Stimulated activated CD8-positive, alpha-beta memory T cell treated with anti-CD3 and anti-CD28 coated beads, Interleukin-15, amount 100 ng/mL, for 48 hours (primary cell): ENCODE measurements at places on chromosomes 11 and 22.
A peak's percentile ranks its signal among the peaks of the same experiment; 100 is the strongest.

DNA sequence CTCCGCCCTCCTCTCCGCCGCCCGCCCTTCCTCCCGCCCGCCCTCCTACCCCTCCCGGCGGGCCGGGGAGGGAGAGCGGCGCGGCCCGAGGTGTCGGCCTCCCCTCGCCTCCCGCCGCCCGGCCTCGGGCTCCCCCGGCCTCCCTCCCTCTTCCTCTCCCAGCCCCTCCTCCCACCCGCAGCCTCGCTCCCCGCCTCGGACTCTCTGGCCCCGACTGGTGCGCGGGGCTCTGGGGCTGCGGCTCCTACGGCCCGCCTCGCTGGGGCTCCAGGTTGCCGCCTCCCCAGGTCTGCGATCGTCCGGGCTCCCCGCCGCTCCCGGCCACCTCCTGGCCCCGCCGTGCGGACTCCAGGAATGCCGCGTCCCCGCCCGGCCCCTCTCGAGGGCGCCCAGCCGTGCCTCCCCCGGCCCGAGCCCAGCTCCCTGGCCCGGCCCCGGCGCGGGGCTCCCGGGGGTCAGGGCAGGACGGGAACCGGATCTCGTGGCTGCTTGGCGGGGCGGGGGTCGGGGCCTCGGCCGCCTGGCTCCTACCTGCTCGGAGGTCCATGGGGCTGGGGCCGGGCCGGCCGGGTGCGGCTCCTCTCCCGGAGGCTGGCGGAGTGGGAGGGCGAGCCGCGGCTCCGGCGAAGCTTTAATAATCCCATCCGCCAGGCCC, at the start of gene CLCF1:
Gene CLCF1, minus strand, starts transcription at position 606 of the 655 bp plus-strand sequence. Its CDS starts 59 bp downstream, at position 547.
- DNase-seq = no peak

- DNase-seq = no peak
Observed at GRCh38 chr11:66752148-66752547, 23.1 kb upstream of the SPTBN2 start.

DNA sequence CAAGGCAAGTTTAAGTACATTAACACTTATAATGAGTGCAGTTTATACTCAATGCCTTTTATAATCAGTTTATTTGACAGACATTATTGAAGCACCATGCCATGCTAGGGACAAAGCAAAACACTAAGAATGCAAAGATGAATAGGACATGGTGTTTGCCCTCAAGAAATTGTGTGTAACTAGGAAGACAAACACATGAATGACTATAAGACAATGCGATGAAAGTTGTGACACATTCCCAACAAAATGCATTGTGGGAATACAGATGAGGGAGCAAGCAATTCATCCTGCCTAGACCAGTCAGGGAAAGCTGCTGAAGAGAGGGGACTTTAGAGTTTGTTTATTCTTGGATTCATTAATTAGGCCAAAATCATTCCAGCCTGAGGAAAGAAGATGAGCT, 133.8 kb upstream of the TRPC6 start:
- no peak for DNase-seq

DNA sequence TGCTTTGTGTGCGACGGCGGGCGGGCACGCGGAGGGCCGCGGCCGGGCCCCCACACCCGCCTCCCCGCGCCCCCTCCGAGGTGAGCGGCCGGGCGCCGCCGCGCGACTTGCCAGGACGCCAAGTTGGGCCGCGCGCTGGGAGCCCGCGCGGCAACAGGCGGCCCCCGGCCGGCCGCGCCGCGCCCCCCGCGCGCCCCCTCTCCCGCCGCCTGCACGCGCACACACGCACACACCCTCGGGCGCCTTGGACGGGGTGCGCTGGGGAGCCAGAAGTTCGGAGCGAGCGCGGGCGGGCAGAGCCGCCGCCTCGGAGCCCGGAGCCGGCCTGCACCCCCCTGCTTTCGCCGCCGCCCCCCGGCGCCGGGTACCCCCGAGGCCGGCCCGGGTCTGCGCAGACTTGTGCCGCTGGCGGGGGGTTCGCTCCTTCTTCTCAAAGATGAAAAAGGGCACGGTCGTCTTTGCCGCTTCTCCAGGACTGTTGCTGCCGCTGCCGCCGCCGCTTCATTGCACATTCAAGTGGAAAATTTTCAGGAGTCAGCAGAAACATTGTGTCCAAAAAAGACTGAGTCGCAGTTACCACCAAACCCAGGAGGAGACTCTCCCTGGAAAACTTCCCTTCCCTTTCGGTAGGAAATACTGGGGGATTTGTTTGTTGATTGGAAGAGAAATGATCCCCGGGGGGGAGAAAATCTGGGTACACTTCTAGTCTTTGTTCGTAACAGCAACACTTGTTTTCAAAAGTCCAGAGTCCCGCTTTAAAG, 895 bp downstream of the TEAD1 start:
- no peak for DNase-seq

GRCh38 chr11:66874232-66874631, 17.4 kb downstream of the LRFN4 start:
- no peak for DNase-seq

DNA sequence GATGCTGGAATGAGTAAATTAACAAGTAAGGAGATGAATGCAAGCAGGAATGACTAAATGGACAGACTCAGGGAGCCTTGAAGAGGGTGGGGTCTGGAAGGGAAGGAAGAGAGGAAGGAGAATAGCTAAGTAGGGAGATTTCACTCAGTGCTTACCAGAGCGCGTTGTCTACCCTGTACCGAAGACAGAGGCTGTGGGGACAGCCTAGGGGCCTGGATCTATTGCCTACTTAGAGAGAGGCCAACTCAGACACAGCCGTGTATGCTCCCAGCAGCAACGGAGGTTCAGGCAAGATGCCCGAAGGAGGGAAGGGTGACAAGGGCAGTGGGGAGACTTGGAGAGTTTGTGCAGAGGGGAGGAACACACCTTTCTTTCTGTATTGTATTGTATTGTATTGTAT, at the start of gene FOLR2:
Gene FOLR2, plus strand, starts transcription at position 157 of the 400 bp plus-strand sequence. CDS start 1,791 bp downstream, outside the sequence.
- no peak for DNase-seq

GRCh38 chr22:40533712-40534378, 102.7 kb downstream of the MRTFA start:
- peak; percentile 45 for DNase-seq

DNA sequence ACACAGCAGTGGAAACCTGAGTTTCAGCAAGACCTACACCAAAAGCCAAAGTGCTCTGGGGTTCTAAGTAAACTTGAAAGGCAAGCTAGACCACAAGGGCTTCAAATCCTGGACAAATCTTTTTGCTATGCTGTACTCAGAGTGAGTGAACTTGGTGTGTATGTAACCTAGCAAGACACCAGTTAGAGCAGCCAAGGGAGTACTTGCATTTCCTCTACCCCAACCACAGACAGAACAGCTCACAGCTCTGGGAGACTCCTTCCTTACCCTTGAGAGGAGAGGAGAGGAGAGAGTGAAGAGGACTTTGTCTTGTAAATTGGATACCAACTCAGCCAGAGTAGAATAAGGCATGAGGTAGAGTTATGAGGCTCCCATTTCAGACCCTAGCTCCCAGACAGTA, 71.4 kb downstream of the CTSC start:
- no peak for DNase-seq

GRCh38 chr11:74493791-74494630, 487 bp upstream of the LIPT2 start:
- DNase-seq = no peak

GRCh38 chr22:41699264-41700107, at the start of gene MEI1:
Gene MEI1, plus strand, starts transcription at chr22:41699503. Its CDS starts 36 bp downstream, at chr22:41699539.
- DNase-seq = peak; percentile 85

GRCh38 chr11:34866375-34866774, 49.8 kb downstream of the APIP start:
- DNase-seq = no peak

GRCh38 chr11:29452146-29452545, 564.7 kb downstream of the KCNA4 start:
- no peak for DNase-seq

DNA sequence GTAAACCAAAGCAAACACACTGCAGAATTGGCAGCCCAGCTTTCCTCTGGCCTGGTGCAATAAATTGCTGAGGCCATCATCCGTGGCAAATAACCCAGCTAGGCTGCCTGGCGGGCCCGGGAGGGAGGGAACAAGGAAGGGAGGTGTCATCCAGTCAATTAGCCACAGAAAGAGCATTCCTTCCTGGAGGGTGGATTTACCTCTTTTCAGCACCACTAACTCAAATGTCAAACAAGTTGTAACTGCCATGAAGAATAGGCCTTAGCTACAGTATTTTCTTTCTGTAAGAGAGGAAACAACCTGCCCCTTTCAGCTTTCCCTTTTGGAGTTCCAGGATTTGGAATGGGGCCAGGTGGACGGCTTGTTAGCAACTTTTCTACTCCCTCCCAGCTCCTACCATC, 163.8 kb upstream of the BDNF start:
- DNase-seq = no peak

GRCh38 chr11:128524172-128524571, 63.2 kb downstream of the ETS1 start:
- no peak for DNase-seq

DNA sequence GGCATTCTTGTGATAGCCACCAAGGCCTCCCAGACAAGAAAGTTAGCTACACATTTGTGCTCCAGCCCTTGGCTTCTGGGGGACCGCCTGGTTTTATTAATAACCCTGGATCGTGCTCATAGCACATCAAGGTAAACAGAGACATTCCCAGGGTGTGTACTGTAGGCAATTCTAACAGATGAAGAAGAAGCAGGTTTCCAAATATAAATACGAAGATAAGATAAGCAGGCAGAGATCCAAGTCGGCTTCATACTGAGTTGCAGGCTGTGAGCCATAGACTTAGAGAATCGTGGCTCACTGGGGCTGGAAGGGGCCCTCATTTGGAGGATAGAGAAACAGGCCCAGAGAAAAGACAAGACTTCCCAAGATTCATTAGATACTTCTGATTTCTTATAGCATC, 131.4 kb downstream of the TENM4 start:
- DNase-seq = no peak

DNA sequence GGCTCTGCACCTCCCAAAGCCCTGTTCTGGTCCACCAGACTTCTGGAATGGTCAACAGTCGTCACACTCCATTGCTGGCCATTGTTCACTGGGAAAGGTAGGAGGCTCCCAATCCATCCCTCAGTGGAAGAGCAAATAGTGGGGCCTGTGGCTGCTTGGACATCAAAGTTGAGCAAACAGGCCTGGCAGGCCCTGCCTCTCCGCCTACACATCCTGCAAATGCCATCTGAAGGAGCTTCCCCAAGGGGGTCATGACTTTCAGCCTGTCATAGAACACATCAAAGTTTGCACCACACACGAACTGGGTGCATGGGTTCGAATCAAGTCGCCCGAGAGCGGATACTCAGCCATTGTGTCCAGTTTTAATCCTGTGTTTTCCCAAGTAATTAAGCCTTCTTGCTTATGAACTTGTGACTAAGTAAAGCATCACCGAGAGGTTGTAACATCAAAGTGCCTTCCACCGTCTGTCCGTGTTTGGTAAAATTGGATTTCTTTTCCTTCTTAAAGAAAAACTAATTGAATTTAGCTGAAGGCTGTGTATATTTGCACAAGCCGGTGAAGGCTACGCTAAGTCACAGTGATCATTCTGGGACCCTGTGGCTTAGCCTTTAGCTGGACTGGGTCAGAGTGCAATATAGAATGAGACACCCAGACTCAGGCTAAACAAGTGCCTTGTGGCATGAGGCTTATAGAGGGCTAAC, 36.1 kb downstream of the CLPB start:
- DNase-seq = no peak

- DNase-seq = peak; percentile 58
Observed at GRCh38 chr11:61071208-61071681, 31.0 kb upstream of the CD5 start.

GRCh38 chr11:74466916-74467885, at the start of gene KCNE3:
Gene KCNE3, minus strand, starts transcription at chr11:74467549. Its CDS starts 9,986 bp downstream, at chr11:74457563.
- no peak for DNase-seq

- no peak for DNase-seq
Observed at GRCh38 chr11:57775491-57775890, 13.9 kb downstream of the CTNND1 start.

DNA sequence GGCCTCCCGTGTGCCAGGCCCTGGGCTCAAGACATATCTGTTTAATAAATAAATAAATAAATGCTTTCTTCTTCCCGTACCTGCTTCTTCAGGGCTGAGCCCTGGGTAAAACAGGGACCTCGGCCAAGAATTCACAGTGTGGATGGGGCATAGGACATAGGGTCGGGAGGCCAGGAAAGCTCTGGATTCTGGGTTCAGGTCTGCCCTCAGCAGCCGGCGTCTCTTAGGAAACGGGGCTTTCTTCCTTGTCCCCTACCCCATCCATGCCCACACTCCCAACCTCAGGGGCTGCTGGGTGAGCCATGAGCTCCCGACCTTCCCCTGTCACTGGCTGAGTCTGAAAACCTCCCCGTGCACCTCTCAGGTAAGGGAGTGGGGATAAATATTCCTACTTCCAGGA, 55.7 kb upstream of the ALX4 start:
- no peak for DNase-seq
